Fibroblast of pulmonary artery (primary cell): ENCODE measurements at places on chromosomes 5 and 9.

DNA sequence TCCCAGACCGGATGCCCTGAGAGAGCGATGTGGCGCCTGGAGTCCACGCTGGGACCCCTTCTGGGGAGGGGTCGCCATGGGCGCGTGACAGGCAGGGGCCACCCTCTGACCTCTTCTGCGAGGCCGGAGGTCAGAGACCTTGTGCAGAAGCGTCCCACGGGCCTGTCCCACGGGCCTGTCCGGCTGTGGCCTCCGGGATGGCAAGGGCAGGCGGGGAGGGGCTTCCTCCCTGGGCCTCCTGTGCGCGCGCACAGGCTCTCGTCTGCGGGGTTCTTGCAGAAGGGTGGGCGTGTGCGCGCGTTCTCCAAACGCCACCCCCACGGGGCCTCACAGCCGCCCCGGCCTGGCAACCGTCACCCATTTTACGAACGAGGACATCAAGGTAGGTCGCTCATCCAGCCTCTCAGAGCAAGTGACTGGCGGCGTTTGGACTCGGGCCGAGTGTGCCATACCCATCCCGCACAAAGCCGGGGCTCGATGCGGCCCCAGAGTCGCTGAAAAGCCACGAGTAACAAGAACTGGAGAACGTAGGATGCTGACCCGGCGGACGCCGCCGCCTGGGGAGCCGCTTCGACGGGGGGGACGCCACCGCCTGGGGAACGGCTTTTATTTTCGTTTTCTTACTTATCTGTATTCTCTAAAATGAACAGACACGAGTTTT lies 897 bp downstream of the AHRR start:
- no peak for DNase-seq

GRCh38 chr5:161406880-161407279 lies 139.6 kb downstream of the GABRB2 start:
- DNase-seq: no peak

DNA sequence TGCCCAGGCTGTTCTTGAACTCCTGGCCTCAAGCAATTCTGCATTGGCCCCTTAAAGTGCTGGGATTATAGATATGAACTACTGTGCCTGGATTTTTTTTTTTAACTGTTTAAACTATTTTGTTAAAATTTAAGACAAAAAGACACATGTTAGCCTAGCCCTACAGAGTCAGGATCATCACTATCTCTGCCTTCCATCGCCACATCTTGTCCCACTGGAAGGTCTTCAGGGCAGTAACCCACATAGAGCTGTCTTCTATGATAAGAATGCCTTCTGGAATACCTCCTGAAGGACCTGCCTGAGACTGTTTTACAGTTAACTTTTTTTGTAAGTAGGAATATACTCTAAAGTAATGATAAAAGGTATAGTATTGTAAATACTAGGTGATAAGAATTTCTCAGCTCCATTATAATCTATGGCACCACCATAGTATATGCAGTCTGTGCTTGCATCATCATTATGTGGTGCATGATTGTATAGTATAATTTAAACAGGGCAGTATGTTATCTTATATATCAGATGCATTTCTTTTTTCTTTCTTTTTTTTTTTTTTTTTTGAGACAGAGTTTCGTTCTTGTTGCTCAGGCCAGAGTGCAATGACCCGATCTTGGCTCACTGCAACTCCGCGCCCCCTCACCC lies 52.7 kb downstream of the DENND4C start:
- no peak for DNase-seq

DNA sequence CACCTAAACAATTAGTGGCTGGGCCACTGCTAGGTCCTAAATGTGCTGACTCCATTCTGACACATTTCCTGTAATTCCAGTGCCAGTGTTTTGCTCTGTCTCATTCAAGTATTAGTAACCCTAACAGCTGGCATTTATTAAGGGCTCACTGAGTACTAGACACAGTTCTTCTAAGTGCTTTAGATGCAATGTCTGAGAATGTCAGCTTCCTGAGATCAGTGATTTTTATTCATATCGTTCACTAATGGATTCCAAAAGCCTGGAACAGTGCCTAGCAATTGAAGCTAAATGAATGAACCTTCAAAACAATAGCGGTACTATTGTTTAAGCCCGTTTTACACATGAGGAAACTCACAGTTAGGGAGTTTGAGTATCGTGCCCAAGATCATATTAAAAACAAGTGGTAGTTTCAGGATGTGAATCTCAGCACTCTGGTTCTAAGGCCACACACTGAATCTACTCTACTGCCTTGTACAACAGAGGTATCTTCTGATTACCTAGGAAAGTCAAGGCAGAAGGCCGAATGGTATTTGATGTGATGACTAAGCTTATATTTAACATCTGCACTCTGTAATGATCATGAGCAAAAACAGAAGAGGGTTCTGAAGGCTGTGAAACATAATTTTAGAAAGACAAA lies 304.0 kb downstream of the PJA2 start:
- peak; percentile 94 for DNase-seq

DNA sequence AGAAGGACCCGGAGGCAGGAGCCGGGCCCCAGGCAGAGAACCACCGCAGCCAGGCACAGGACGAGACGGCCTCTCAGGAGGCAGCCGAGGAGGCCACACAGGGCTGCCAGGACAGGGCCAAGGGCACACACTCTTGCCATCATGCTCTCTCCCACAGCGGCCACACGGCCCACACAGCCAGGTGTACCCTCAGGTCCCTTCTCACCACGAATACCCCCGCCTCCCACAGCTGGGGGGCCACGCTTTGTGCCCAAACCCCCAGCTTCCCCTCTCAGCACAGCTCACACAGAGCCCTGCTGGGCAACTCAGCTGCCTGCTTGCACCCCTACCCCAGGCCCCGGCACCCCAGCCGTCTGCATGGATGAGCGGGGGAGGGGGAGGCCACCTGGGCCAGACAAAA lies 5.3 kb downstream of the SSNA1 start:
- DNase-seq: no peak

- DNase-seq: no peak
Measured at GRCh38 chr9:135753391-135754105, 51.6 kb downstream of the KCNT1 start.

DNA sequence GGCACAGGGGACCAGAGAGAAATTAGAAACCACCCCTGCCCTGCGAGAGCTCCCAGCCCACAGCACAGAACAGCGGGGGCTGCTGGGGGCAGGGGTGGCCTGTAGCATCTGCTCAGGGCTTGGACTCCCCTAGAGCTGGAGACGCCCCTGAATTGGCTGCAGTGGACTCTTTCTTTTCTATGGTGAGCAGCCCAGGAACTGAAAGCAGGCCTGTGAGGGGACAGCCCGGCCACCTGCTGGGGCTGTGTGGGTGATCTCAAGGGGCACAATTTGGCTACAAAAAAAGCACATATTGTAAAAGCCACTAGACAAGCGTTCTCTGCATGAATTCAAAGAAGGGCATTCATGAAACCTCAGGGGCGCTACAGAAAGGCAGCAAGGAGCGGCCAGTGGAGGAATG lies 57.5 kb upstream of the ICE1 start:
- DNase-seq: no peak

DNA sequence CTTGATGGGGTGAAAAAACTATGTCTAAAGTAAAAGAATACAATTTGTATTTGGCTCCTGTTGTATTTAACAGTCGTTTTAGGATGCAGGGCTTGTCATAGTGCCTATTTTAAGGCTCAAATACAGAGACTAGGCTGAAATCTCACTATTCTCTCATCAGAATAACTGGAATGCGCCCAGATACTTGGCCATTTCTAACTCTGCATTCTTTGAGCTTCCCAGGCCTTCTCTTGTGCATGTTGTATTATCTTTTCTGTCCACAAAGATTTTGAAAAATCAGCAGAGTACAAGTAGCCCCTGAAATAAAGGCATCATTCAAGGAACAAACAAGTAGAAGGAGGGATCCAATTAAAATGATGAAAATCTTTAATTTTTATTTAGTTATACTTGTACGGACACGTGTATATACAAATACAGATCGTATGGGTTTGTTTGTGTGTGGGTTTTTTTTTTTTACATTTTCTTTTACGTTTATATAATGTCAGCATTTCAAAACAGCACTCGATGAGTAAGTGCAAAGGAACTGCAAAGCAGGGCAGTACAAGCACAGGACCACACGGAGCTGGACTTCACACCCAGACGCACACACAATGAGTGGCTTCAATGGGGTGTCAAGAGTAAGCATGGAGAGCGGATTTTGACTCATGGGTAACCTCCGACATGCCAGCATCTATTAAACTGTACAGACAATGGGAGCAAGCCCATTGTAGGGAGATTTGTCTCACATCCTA lies 294.0 kb downstream of the EFNA5 start:
- peak; percentile 33 for DNase-seq

DNA sequence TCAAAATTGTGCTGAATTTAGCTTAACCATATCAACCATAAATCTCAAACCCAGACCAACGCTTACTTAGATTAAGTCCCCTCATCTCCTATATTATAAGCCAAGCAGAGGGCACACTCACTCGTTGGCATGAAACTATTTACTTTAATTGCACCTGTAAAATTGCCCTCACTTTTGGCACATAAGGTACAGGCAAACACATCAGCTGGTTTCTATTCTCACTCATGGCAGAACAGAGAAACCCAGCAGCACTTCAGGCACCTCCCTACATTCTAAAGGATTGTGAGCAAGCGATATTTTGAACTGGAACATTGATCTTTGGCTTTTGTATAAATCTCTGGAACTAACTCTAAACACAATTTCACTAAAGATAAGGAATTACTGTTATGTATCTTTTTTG lies 845.6 kb upstream of the CDH6 start:
- DNase-seq: no peak

DNA sequence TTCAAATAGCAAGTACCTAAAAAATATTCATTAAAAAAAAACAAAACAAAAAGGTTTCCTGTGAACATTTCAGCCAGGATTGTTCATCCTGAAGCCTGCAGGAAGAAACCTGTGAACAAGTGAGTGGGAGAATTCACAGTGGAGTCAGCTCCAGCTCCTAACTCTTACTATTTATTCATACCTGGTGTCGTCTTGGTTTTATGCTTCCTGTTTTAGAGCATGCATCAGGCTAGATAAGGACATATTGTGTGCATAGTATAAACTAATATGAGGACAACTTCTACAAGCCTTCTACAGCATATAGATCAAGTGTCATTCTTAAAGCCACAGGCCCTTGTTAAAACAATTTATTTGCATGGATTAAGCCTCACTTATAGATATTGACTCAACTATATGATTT lies 169.9 kb downstream of the EFNA5 start:
- DNase-seq: no peak

DNA sequence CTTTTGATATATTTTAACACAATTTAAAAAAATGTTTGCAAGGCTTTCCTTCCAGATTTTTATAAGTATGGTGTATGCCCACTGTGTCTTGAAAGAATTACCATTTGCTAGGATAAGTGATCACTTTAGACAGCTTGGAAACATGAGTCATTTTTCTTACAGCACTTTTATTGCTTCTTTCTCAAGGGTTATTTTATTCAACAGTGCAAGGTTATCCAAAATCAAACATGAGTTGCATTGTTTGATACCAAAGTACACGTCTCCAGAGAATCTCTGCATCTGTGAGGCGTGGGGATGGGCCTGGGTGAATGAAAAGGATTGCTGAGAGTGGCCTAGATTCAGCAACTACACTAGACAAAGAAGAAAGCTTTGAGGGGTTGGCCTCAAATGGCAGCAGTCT lies 329.6 kb downstream of the ADAMTS6 start:
- no peak for DNase-seq

- DNase-seq: no peak
Measured at GRCh38 chr9:90044263-90044662, 439.5 kb downstream of the GADD45G start.

- DNase-seq: no peak
Measured at GRCh38 chr9:18911714-18912342, 121.2 kb downstream of the SAXO1 start.

GRCh38 chr9:136171009-136171800 lies 33.7 kb downstream of the LHX3 start:
- DNase-seq: no peak

- DNase-seq: peak; percentile 45
Measured at GRCh38 chr9:137757613-137758029, 120.0 kb upstream of the CACNA1B start.

DNA sequence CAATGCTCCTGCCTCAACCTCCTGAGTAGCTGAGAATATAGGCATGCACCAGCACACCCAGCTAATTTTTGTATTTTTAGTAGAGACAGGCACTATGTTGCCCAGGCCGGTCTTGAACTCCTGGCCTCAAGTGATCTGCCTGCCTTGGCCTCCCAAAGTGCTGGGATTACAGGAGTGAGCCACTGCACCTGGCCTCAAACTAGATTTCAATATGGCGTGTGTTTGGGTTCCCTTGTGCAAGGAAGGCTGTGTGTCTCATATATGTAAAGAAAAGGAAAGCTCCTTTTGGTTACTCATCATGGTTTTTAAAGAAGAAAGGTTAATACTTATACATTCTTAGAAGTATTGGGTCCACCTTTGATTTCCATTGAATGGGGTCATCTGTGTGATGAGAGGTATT lies 70.7 kb downstream of the ANKRD33B start:
- DNase-seq: no peak

DNA sequence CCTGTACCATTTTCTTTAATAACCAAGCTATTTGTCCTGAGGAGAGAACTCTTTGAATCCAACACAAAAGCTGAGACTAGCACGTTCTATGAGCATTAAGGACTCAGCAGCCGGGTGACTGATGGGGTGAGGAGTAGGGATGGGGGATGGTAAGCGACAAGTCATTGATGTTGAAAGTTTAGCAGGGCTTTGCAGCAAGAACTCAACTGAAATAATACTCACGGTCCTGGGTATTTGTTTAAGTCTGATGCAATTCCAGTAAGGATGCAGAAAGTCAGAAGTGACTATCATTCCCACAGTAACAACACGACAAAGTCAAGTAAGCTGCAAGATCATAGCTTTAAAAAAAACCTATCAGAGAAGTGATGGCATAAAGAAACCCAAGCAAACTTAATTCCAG lies 131.1 kb downstream of the ACTL7B start:
- no peak for DNase-seq

GRCh38 chr9:137301081-137301947 lies 757 bp downstream of the NRARP start:
- DNase-seq: peak; percentile 58

DNA sequence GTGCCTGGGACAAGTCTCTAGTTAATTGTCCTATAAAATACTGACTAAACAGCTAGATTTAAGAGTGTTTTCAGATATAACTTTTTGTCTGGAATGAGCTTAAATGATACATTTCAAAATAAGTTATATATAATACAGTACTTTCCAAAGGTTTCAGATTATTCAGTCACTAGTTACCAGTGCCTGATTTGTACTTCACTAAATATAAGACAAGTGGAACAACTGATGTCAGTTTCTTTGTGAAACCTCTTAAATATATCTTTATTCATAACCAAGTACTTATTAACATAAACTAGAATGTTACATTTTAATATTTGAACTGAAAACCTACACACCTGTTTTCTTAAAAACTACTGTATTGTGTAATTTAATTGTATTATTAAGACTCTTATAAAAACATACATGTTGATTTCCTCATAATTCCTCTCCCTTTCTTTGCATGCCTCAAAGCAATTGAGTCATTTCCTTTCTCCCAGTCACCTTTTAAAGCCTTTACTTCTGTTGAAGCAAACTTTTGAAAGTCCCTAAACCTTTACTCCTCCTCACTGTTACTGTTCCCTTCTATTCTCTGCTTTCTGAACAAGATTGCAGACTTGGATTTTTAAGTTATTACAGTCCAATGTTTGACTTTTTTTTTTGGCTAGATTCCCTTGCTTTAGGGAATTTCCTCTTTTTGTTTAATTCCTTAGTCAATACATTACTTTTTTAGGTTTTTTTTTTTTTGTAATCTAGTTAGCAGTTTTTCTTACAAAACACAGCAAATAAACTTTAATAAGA lies 8.7 kb upstream of the SEMA6A start:
- DNase-seq: peak; percentile 69

- DNase-seq: no peak
Measured at GRCh38 chr5:174725261-174725990, 1.0 kb downstream of the MSX2 start.
